Melanocyte of skin (primary cell): ENCODE measurements at places on chromosomes 12 and 14. TPM values are rescaled to one million over a fixed set of nuclear protein-coding genes. Genes with fewer than 3 reads are reported as not detected.

CCDC196 gene
- total RNA-seq, result not detected in 2 replicates

EPYC gene
- not detected in 2 replicates for total RNA-seq

ANG gene
- 5.8 and 6.9 TPM in 2 replicates for total RNA-seq

OTX2 gene
- not detected in 2 replicates for total RNA-seq

IGF1 gene
- 0.36 and 2.1 TPM in 2 replicates for total RNA-seq

DTX3 gene
- 14.5 and 17.6 TPM in 2 replicates for total RNA-seq

SYNE3 gene
- 8.3 and 8.5 TPM in 2 replicates for total RNA-seq

SMOC1 gene
- total RNA-seq, result under 0.01 and 0.69 TPM in 2 replicates

ACSM4 gene
- total RNA-seq, result not detected in 2 replicates

VDR gene
- total RNA-seq, result 4.4 and 4.8 TPM in 2 replicates

VRTN gene
- total RNA-seq, result not detected in 2 replicates

ARMH4 gene
- 0.77 and 1.3 TPM in 2 replicates for total RNA-seq

FAM186B gene
- 1.00 and 2.0 TPM in 2 replicates for total RNA-seq

C3AR1 gene
- 0.69 and 1.1 TPM in 2 replicates for total RNA-seq

SOX5 gene
- 21.0 and 37.9 TPM in 2 replicates for total RNA-seq

AVPR1A gene
- total RNA-seq, result under 0.01 TPM in 1 of 2 replicates, not detected in the other

NAA25 gene
- total RNA-seq, result 17.6 and 32.7 TPM in 2 replicates

PPP4R4 gene
- total RNA-seq, result not detected in 2 replicates

CLEC4A gene
- not detected in 2 replicates for total RNA-seq

MSRB3 gene
- total RNA-seq, result 6.5 and 23.3 TPM in 2 replicates

RHOF gene
- 5.9 and 7.7 TPM in 2 replicates for total RNA-seq

SUDS3 gene
- total RNA-seq, result 31.3 and 38.9 TPM in 2 replicates

CACNA1C gene
- total RNA-seq, result 0.36 TPM in 1 of 2 replicates, not detected in the other

AP5M1 gene
- 35.0 and 53.1 TPM in 2 replicates for total RNA-seq

UTP20 gene
- total RNA-seq, result 47.6 and 58.1 TPM in 2 replicates

LRIG3 gene
- 13.8 and 35.6 TPM in 2 replicates for total RNA-seq

PRDM4 gene
- total RNA-seq, result 31.7 and 34.2 TPM in 2 replicates

LGR5 gene
- total RNA-seq, result not detected in 2 replicates

INSM2 gene
- not detected in 2 replicates for total RNA-seq

FOXN4 gene
- total RNA-seq, result not detected in 2 replicates

KCNH5 gene
- not detected in 2 replicates for total RNA-seq

CINP gene
- 49.2 and 78.9 TPM in 2 replicates for total RNA-seq

TAS2R31 gene
- 3.3 and 6.8 TPM in 2 replicates for total RNA-seq

TAS2R42 gene
- total RNA-seq, result not detected in 2 replicates

ABCD2 gene
- under 0.01 TPM in 2 replicates for total RNA-seq
